ENCODE measurements at places on chromosomes 12 and 14.

DNA sequence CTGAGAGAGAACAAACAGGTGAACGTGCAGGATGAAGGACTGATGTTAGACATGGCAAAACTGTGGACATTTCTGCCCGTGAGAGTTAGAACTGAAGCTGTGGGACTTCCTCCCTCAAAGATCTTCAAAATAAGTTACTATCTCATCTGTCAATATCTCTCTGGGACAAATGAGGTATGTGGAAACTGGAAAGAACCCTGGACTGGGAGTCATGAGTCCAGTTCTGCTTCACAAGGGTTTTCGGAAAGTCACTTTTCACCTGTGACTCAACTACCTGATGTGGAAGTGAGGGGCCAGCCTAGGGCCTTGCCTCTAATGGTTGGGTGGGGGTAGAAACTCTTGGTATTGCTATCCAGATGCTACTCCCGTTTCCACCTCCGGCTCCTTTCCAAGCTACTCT, 47.3 kb downstream of the RAB35 start:
- DNase-seq, result no peak

DNA sequence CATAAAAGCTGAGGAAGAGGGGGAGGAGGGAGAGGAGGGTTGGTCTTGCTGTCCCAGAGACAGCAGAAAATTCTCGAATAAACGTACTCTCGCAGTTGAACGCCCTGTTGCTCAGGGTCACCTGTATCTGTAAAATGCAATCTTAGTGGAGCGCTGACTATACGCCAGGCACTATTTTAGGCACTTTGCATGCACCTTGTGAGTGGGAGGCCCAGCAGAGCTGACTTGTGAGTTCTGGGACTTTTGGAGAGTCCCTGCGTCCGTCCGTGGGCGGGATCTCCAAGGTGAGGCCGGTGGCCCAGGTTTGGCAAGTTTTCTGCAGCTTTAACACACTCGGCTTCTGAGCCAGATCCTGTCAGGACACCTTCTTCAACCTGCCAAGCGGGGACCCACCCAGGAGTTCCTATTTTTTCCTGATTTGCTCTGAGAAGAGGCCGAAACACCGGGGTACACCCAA, 32.5 kb upstream of the PLEKHG6 start:
- DNase-seq, result no peak

- DNase-seq, result no peak
These were observed 8.8 kb upstream of the KCNK13 start for GRCh38 chr14:90053044-90053443.

DNA sequence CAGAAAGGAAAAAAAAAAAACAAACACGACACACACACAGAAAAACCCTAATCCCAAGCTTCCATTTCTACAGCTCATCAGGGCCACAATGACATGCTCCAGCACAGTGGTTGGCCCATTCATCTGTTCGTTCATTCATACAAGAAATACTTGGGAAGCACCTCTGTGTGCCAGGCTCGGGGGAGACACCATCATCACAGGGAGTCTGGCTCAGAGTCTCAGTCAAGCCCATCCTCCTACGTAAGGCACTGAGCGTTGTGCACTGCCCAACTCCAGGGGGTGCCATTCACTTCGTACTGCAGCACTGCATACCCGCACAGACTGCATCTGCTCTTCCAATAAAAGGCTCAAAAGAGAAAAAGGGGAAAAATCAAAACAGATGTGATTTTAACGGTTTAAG, 15.3 kb downstream of the VPS37B start:
- peak; percentile 74 for DNase-seq

DNA sequence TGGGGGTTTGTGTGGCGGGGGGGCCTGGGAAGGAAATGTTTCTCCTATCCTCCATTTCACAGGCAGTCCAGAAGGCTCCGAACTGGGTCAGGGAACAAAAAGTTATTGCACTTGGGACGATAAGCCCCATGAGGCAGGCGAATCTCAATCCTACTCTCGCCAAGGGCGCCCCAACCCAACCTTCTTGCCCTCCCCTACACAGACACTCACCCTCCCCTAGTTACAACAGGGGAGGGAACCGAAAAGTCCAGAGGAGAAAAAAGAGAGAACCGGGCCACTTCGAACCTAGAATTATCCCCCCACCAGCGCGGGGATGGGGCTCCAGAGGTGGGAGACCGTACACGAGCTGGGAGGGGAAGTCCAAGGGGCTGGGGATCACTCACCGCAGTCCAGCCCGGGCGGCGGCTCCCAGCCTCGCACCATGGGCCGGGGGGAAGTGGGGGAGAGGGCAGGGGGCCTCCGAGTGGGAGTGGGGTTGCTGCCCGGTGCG, 357 bp downstream of the HOMEZ start:
- peak; percentile 25 for DNase-seq

- no peak for DNase-seq
These were observed 314.3 kb downstream of the RAD51B start for GRCh38 chr14:68133856-68134255.

DNA sequence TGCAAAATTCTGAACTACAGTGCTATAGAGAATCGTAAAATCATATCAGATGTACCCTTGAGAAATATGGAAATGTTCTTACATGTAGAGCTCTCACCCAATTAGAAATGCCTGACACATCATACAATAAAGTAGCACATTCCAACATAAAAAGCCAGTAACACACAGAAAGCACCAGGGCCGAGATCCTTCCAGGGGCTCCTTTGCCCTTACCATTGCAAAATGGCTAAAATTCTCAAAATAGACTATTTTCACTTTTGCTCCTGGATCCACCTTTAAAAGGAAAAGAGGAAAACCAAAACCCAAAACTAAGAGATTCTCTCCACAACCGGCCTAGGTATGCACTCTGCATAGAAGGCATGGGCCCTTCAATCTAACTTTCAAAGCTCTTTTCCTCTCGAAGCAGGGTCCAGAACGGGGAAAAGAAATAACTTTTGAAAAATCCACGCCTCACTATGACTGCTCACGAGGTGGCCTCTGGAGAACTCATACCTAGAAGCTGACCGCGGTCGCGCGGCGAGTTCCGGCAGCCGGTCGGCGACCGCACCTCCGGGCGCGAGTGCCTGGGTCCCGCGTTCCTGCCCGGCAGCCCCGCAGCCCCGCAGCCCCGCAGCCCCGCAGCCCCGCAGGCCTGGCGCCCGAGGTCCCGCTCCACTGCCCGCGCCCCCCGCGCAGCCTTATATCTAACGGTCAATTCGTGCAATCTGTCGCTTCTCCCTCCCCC, 2.7 kb downstream of the OTX2 start:
- no peak for DNase-seq

DNA sequence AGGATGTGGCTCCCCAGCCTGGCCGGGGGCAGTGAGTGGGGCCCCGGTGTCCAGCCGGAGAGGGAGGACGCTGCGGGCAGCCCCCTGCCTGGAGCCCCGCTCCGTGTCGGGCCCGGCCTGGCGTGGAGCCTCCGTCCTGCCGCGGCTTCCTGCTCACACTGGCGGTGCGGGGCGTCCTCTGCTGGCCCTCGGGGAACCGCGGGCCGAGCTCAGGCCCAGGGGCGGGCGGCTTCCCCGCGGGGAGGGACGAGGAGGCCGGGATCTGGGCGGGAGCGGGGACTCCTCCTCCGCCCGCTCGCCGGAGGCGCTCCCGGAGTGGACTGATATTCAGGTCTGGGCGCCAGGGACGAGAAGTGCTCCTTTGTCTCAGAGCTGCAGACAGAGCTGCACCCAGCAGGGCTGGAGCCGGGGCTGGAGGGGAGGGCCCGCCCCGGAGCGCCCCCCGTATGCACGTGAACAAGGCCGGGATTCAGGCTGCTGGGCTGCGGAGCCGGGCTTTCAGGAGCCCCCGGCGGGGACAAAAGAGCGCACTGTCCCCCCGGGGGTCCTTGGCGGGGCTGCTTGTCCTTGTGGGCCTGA, 2.2 kb downstream of the MMP17 start:
- peak; percentile 86 for DNase-seq

DNA sequence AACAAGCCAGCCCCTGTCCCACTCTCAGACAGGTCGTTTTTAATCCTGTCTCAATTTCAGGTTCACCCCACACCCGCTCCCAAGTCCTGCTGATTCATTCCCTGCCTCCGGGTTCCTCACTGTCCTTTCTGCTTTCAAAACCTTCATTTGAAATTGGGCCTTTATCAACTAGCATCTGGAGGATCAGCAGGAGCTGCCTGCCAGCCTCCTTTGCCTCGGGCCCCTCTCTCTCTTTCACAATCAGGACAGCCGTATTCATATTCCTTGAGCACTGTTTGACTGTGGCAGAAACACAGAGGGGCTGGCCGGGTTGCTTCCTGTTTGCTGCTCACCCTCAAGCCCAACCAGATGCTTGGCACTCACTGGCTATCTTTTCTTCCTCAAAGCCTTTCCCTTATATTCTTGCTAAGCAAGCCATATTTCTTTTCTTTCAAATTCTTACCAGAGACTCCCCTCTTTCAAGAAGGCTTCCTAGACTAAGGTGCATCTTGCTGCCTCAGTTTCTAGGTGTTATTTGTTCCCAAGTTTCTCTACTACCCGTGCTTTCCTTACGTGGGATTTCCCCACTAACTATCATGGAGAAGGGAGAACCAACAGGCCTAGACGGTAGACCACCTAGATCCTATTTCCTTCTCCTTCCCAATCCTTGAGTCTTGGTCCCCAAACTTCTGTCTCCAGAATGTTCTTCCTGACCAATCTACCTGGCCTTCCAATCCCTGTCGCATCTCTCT, 3.0 kb downstream of the GALNT6 start:
- DNase-seq, result no peak

- no peak for DNase-seq
These were observed 96.3 kb downstream of the SLC15A4 start for GRCh38 chr12:128727461-128727860.

Data from A549 (cell line).